ENCODE measurements at places on chromosomes 16 and 17.
A peak's percentile ranks its signal among the peaks of the same experiment; 100 is the strongest.

DNA sequence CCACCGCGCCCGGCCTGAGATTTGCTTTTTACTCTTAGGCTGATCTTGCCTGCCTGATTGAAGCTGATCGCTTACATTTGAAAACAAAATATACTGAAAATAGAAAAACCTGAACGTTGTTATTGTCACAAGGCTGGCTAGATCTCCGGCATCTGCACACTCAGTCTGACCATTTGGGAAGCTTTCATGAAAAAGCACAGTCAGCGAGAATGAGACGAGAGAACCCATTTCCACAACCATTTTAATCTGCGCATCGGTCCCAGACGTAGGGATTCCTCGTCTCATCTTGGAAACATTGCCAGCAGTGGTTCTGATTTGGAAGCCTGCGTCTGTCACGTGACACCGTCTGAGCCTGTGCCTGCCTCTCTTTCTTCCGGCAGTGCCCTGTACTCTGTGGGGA lies 20.9 kb downstream of the SPG7 start:
- DNase-seq: no peak

GRCh38 chr16:49458656-49459445 lies 85.2 kb downstream of the C16orf78 start:
- DNase-seq: no peak

- no peak for DNase-seq
Observed at GRCh38 chr16:31348579-31348978, 6.4 kb upstream of the ITGAX start.

- no peak for DNase-seq
Observed at GRCh38 chr17:78419970-78420815, 41.7 kb downstream of the PGS1 start.

DNA sequence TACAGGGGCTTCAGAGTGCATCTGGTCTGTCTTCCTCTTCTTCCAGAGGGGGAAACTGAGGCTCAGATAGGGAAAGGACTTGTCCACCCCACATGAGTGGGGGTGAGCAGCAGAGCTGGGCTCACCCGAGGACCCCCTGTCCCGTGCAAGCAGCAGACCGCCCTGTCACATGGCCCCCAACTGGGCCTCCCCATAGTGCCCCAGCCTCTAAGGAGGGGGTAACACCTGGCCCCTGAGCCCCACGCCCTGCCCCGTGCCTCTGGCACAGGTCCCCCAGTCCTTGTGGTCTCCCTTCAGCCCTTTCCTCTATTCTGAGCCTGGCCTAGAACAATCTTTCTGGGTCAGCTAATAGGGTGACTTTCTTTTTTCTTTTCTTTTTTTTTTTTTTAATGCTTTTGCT lies 6.5 kb upstream of the NECAB2 start:
- DNase-seq: no peak

DNA sequence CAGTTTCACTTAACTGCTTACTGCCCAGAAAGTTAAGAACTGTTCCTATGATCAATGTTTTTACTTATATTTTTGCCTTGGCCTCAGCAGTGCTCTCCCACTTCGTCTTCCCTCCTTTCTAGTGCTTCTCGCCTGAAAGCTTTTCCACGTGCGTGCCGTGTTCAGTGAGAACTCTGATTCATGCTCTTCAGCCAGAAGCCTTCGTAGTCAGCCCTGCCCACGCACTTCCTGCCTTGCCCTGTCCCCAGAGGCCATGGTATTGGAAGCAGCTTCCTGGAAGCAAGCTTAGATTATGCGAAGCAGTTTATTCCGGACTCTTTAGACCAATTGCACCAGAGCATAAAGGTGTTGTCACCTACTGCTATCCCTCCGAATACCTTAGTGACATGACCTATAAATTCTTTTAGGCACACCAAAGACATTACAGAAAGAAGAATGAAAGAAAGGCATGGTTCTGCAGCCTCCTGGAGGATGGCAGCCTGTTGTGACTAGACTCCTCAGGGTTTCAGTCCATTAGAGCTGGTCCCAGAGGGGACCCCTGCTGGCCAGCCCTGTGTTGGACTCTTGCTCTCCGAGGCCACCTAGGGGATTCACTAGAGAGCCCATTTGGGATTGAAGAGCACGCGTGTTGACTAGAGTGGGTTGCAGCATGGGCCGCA lies 105.2 kb downstream of the RPTOR start:
- peak; percentile 85 for DNase-seq

GRCh38 chr16:4957420-4957719 lies 760 bp upstream of the SEC14L5 start:
- DNase-seq: no peak

GRCh38 chr16:68529608-68529930 lies 9.5 kb upstream of the ZFP90 start:
- no peak for DNase-seq

DNA sequence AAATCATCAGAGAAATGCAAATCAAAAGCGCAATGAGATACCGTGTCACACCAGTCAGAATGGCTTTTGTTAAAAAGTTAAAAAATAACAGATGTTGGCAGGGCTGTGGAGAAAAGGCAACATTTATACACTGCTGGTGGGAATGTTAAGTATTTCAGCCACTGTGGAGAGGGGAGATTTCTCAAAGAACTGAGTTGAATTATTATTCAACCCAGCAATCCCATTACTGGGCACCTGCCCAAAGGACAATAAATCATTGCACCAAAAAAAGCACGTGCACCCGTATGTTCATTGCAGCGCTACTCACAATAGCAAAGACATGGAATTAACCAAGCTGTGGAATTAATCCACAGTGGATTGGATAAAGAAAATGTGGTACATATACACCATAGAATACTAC lies 204.7 kb downstream of the HS3ST4 start:
- DNase-seq: no peak
